Effector CD4-positive, alpha-beta T cell (primary cell): ENCODE measurements at places on chromosomes 6 and 20.

GRCh38 chr6:88472851-88473525, 306.8 kb upstream of the CNR1 start:
- no peak for DNase-seq

DNA sequence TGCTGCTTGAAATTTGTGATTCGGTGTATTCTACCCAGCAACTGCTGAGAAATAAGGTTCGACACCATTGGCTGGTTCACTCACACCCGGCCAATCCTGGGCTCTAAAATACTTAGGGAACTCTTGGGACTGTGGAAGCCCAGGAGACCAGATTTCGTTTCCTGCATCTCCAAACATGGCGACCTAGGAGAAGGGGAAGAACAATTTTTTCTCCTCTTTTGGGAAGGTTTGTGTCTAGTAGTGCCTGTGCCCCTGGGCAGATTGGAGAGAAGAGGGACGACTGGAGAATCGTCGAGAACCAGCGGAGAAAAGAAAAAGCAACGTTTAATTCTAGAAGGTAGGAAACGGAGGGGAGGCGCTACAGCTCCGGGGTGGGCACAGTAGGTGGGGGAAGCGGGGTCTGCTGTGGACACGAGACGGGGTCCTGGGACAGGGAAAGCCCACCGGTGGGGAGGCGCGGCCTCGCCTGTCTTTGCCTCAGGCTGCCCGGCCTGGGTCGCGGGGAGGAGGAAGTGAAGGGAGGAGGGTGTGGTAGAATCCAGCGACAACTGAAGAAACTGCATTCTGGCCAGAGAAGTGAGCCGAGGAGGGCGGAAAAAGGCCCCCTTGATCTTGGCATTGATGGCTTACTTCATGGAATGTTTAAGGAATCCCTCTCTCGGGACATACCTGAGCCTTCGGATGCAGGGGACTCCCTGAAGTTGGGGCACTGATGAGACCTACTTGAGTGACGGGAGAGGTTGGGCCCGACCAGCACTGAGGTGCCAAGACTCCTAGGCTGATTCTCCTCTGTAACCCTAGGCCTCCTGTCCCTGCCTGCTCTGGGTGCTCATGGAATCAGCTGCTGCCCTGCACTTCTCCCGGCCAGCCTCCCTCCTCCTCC, at the start of gene BTN2A1:
Gene BTN2A1, plus strand, starts transcription at position 150 of the 883 bp plus-strand sequence. Its CDS starts 682 bp downstream, at position 832.
- DNase-seq, result peak; percentile 67

- no peak for DNase-seq
These were observed 68.2 kb upstream of the KHDRBS2 start for GRCh38 chr6:62354261-62354660.

DNA sequence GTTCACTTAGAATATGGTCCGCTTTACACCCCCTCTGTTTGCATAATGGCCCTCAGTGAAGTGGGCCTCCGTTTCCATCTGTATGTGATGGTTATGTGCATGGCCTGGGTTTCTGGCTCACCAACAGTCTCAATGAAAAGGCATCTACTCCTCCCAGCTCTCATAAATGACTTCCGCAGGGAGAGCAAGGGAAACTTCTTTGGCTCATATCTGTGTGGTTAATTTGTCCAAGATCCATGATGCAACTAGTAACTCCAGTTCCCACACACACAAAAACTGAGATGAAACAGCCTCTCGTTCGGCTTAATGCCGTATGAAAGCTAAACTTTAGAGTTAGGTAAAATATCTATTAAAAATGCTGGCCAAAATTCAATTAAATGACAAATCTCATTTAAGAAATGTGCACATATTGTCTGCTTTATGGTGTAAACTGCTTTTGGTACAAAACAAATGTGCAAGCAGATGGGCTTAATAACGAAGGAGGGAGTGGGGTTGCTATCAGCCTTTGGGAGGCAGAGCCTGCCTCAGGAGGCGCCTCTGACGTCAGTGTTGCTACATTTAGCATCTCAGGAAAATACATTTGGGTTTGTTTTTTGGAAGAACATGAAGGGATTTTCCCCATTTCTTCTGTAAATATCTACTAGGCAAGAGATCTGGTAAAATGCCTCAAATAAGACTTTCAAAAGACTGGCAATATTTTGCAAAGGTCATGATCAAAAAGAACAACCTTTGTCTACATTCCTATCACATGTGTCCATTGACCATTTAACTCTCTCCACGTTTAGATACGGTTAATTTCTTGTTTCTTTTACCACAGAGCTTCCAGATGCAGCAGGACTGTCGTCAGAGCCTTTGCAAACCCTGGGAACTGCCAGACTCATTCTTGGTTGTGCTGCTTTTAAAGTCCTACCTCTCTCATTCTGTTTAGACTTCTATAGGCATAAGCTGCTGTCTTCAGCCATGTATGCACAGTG, 96.8 kb downstream of the ARMC2 start:
- DNase-seq, result no peak

- DNase-seq, result no peak
These were observed 6.6 kb upstream of the SPO11 start for GRCh38 chr20:57323034-57323433.

DNA sequence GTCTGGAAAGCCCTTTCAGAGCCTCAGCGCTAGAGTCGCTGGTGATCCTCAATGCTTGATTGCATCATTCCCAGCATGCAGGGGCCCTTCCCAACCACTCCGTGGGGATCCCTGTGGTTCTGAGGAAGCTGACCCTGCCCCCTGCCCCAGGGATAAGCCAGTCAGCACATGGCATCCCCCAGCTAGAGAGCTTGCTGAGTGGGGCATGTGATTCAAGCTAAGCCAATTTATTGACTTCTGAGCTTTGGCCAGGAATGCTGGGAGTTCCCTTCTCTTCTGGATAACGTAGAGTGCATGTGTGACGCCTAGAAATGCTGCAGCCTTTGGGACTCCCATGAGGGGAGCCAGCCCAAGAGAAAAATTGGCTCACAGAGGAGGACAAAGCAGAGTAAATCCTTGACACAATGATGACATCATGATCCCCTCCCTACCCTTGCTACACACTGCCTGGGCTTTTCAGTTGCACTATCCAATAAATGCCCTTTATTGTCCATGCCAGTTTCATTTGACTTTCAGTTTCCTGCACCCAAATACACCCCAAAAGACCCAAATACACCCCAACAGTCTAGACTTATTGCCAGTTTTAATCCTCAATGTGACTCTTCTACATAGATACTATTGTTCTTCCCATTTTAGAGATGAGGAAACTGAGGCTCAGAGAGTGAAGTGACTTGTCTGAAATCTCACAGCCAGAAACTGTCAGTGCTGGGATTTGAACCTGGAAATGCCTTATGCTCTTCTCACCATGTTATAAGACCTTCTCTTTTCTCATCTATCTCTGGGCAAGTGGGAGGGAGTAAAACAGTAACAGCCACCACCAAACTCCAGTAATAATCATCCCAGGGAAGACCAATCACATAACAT, 34.3 kb downstream of the KCNB1 start:
- no peak for DNase-seq
